NCI-H146 (cell line): ENCODE measurements at places on chromosomes 6 and 20.

- DNase-seq = no peak
Measured at GRCh38 chr20:19448632-19449031, 236.2 kb downstream of the SLC24A3 start.

- DNase-seq = peak; percentile 38
Measured at GRCh38 chr20:24718696-24719095, 230.4 kb upstream of the CST7 start.

DNA sequence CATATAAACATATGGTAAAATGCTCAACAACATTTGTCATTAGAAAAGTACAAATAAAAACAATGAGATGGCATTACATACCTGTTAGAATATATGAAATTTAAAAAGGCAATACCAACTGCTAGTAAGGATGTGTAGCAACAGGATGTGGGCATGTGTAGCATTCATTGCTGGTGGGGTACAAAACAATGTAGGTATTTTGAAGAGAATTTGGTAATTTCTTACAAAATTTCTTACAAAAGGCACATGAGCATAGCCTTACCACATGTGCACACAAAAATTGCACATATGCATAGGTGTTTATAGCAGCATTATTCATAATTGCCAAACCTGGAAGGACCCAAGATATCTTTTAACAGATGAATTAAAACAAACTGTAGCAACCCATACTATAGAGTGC, 1355.1 kb upstream of the CITED2 start:
- no peak for DNase-seq

GRCh38 chr6:36098920-36099647, 31.2 kb upstream of the MAPK13 start:
- DNase-seq = no peak

- no peak for DNase-seq
Measured at GRCh38 chr6:43582911-43583310, 6.9 kb downstream of the POLH start.
